ENCODE measurements at places on chromosomes 16 and 17.
A peak's percentile ranks its signal among the peaks of the same experiment; 100 is the strongest.

GRCh38 chr16:46828943-46829342, 2.0 kb downstream of the C16orf87 start:
- DNase-seq, result no peak

- no peak for DNase-seq
Measured at GRCh38 chr16:51876934-51877333, 670.0 kb downstream of the TOX3 start.

GRCh38 chr17:68603656-68604055, 2.5 kb upstream of the FAM20A start:
- no peak for DNase-seq

GRCh38 chr17:81990836-81991683, 13.6 kb downstream of the ASPSCR1 start:
- DNase-seq, result no peak

GRCh38 chr17:37824534-37825485, 80.0 kb upstream of the HNF1B start:
- peak; percentile 92 for DNase-seq

- DNase-seq, result no peak
Measured at GRCh38 chr17:6710317-6710716, 2.9 kb downstream of the SLC13A5 start.

GRCh38 chr17:83193336-83194185, 114.2 kb downstream of the METRNL start:
- peak; percentile 35 for DNase-seq
